ENCODE measurements at places on chromosomes 5 and 9.

DNA sequence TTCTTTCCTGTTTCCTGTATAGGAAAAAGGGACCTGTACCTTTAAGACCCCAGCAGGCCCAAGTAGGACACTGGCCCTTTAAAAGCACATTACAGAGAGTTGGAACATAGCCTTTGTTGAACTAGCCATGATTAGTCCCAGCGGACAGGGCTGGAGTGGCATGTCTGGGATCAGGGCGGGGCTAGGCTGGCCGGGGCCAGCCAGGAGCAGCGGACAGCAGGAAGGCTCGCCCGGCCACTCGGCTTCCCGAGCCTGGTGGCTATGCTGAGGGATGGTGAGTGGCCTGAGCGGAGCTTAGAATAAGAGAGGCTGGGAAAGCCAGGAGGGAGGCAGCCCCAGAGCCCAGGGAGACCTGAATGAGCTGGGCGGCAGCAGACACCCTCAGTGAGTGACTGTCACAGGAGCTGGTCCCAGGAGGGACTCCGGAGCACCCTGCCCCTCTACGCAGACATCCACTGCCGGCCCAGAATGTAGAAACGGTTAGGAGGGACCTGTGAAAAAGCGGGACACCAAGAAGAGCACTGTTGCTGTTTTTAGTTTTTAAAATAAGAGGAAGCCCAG lies 92.1 kb downstream of the DAB2IP start:
- DNase-seq, result peak; percentile 92

DNA sequence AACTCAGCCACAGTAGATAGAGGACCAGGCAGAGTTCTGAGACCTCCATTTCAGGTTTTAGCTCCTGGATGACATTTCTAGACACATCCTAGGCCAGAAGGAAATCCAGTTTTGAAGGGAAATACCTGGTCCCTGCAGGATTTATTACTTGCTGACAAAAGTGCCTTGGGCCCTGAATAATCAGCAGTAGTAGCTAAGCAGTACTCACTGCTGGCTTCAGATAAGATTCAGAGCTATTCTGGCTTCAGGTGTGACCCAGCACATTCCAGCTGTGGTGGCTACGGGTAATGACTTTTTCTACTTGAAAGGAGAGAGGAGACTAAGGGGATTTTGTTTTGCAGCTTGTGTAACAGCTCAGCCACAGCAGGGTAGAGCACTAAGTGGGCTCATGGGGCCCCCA lies 34.0 kb downstream of the NDUFAF2 start:
- no peak for DNase-seq

DNA sequence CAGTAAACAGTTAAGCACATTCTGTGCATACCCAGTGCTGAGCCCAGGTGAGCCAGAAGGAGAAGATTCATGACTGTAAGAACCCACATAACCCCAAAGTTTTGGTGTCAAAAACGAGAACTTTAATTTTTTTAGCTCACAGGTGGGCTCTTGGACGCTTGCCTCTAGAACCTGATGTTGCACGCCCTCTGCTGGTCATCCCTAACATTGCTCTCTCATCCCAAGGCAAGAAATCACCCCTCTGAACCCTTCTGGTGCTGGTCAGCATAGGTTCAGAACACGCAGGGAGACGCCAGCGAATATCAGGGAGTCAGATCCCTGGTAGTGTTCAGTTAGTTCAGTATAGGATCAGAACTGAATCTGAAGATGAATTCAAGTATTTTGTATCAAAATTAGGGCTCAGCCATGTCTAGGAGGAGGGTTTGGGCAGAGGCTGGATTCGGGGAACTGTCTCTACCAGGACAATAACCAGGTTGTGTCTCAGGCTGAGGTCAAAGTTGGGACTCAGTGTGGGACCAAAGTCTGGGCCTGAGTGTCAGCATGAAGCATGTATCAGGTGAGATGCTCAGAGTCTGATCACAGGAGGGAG lies 4.1 kb upstream of the DNAJB5 start:
- peak; percentile 83 for DNase-seq

DNA sequence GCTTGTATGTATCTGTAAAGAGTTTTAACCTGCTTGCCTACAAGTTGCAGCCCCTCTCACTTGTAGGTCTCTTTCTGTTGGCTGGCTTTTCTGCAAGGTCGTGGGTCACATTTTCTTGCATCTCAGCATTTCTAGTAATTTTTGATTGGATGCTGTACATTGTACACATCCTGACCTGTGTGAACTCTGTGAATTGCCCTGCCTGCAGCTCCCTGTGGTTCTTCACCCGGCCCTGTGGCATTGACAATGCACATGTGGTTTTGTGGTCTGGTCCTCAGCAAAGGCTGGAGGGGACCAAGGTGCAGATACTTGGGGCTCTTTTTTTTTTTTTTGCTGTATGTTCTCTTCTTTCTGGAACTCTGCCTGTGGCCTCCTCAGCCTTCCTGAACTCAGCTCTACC lies 53.6 kb downstream of the WNK2 start:
- no peak for DNase-seq

GRCh38 chr9:133740911-133741310 lies 2.8 kb upstream of the SARDH start:
- DNase-seq, result peak; percentile 59

DNA sequence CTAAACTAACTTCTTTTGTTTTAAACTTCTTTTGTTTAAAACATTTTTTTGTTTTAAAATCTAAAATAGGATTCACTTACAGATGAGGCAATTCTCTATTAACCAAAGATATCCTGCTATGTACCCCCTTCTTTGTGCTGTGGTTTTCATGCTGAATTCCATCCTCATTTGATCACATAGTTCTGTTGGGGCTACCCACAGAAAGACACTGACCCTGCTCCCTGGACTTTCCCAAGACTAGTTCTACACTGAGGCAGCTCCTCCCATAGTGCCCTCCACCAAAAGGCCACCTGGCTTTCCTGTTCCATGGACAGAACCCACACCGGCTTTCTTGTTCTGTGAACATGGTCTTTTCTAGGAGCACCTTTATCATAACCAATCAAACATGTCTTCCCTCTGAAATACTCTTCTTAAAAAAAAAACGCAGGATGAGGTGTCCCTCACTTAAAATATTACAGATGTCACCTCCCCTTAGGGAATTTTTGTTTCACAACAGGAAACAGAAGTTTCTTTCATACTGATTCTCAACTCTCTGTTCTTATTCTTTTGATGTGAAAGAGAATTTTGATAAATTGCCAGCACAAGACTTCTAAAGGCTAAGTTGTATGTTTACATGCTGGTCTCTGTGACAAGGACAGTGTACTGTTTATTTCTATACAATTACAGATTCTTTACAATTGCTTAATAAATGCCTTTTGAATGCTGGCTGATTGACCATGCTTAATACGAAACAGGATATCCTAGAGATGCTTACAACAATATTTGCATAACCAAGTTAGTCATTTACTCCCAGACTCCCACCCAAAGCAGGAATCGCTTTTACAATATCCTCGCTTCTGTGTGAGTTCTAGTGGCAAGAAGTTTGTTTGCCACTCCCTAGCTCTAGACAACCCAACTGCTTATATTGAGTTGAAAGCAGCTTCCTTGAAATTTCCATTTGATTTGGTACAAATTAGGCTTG lies 300.4 kb downstream of the DTWD2 start:
- no peak for DNase-seq

DNA sequence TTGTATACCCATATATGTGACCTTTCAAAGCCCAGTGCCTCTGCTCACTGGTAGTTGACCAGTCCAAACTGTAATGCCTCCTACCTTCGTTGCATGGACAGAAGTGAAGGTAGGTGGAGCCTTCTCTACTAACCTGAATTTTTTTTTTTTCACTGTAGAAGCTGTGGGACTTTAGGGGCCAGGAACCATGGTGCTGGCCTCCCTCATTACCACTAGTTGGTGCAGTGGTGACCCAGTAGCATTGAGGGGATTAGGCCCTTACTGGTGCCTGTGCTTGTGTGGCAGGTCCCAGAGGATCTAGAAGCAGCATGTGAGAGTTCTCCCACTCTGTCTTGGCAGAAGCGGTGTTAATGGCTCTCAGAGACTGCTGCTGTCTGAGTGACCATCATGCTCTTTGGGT lies 2.3 kb downstream of the RALGPS1 start:
- no peak for DNase-seq

DNA sequence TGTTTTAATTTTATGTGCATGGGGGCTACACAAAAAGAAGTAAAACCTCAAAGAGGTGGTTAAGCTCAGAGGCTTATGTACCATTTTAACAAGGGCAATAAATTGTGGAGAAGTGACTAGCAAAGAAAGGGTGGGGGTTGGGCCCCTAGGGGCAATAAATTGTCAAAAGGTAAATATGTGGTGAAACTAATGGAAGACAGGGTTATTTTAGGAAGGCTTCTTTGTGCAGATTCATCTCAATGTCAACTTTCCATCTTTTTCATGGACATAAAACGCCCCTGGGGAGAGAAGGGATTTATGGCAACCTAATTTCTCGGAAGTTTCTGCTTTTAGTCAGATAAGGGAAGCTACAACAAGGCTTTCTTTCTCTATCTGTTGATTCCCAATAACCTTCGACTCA lies 42.5 kb upstream of the GOLM1 start:
- DNase-seq, result no peak
